ENCODE measurements at places on chromosomes 4 and X. TPM values are rescaled to one million over a fixed set of nuclear protein-coding genes. Genes with fewer than 3 reads are reported as not detected.

GRCh38 chr4:40331101-40331745 lies 3.9 kb upstream of the CHRNA9 start:
- DNase-seq = no peak

GRCh38 chr4:140704964-140705363 lies 51.2 kb downstream of the TBC1D9 start:
- no peak for DNase-seq

- no peak for DNase-seq
Observed at GRCh38 chr4:53608242-53608641, 17.0 kb upstream of the LNX1 start.

GRCh38 chrX:115494161-115494560 lies 66.8 kb upstream of the PLS3 start:
- DNase-seq = no peak

- no peak for DNase-seq
Observed at GRCh38 chr4:13203101-13203500, 281.0 kb downstream of the RAB28 start.

GRCh38 chr4:104615496-104615895 lies 120.8 kb upstream of the CXXC4 start:
- DNase-seq = no peak

DNA sequence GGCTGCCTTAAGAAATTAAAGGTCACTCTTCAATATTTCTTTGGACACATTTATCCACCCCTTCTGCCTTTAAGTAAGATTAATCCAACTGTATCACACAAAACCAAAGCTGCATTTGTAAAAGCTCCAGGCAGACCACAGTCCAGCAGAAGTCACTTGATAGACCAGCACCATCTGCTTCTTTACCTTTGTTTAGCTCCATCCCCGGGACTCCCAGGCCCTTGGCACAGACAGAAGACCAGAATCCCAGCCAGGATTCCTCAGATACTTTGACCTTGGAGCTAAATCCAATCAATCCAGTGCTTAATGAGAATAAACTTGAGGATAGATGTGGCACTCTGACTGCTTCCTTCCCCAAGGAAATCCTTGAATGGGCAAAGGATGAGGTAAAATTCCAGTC lies 333.1 kb upstream of the RASGEF1B start:
- no peak for DNase-seq

- no peak for DNase-seq
Observed at GRCh38 chr4:117422297-117422696, 336.9 kb upstream of the TRAM1L1 start.

DNA sequence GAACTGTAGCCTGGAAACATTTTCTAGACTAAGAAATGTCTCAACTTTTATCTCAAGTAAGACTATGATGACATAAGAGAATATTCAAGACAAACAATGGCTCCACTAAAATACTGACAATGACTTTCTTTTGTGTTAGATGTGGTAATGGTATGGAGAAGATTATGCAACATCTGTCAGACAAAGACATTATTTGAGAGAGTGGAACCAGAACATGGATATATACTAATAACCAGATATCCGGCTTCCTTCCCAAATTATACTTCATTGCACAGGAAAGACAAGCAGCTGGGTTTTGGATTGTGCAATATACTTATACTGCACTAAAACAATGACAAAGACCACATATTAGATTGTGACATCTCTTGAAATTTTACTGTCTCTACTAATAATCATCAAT lies 290.8 kb upstream of the GIMD1 start:
- DNase-seq = no peak

DNA sequence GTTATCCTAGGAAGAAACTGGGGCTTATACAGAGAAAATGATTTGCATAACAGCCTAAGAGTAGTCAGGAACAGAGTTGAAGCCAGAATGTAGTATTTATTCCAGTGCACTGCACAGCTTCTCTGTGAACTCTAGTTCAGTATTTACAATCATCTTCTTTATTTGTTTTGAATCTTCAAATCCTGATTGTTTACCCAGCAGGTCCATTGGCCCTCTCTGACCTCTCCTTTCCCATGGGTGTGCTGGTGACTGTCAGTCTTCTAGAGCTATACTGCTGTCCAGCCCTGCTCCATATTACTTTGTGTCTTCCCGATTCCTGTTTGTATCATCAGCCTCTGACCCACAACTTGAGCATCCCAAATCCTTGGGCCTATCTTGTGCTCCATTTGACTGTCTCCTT lies 301.9 kb upstream of the HS3ST1 start:
- no peak for DNase-seq

GRCh38 chr4:146022541-146022940 lies 83.9 kb upstream of the ZNF827 start:
- DNase-seq = no peak

- no peak for DNase-seq
Observed at GRCh38 chr4:1992468-1993168, 16.2 kb downstream of the NELFA start.

DNA sequence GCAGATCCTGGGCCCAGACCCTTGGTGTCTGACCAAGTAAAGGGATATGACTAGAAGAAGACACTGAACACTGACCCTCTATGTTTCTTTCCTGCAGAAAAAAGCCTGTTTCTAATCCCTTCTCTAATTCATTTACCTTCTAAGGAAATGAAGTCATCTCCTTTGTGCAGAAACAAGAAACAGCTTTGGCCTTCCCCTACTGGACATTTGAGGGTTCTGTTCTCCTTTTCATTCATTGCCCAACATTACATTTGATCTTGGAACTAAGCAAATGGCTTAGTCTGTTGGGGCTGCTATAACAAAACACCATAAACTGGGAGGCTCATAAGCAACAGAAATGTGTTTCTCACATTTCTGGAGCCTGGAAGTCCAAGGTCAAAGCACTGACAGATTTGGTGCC lies 20.0 kb downstream of the HCCS start:
- DNase-seq = no peak

GRCh38 chr4:1291091-1291490 lies 1.4 kb downstream of the MAEA start:
- DNase-seq = no peak

- no peak for DNase-seq
Observed at GRCh38 chr4:24915121-24915922, 2.5 kb upstream of the CCDC149 start.

- peak; percentile 45 for DNase-seq
Observed at GRCh38 chr4:127686658-127687057, 43.5 kb upstream of the SLC25A31 start.

GRCh38 chr4:70721747-70722146 lies at the start of gene RUFY3:
RUFY3 (plus strand) TSS chr4:70721964; CDS start chr4:70722574, 610 bp downstream.
- DNase-seq = no peak

GRCh38 chr4:140004922-140005627 lies 148.9 kb downstream of the MAML3 start:
- DNase-seq = no peak

DNA sequence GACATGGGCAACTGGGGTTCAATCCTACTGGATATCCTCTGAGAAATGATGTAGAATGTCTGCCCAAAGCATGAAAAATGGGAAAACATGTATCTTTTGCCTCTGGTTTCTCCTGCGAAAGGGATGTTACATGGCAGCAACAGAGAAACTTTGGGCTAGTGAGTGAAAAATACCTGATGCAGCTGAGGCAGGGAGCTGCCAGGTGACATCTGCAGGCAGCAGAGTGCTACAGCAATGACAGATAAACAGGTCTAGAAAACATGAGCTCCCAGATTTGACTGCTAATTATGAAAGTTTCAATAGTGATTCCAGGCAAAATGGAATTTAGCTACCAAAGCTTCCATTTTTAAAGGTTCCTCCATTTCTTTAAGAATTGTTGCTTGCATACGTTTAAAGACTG lies 4.8 kb upstream of the CXCL1 start:
- no peak for DNase-seq

GRCh38 chr4:142473218-142473959 lies 372.7 kb downstream of the INPP4B start:
- DNase-seq = no peak

GRCh38 chrX:38694394-38694793 lies 106.9 kb upstream of the MID1IP1 start:
- no peak for DNase-seq

GRCh38 chr4:3775005-3775404 lies 8.8 kb downstream of the ADRA2C start:
- no peak for DNase-seq

DNA sequence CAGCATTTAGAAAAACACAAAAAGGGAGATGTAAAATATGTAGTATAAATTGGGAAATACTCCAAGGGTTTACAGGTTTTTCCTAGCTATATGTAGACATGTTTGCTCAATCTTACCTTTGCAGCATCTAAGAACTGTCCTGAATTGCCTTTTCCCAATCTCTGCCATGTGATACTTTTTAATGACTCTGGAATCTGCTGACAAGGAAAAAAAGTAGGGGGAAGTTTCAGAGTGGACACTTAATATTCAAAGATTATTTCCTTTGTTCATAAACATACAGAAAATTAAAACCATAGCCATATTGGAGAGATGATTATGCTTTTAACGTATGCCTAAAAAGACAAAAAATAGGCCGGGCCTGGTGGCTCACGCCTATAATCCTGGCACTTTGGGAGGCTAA lies 41.4 kb downstream of the ABCB7 start:
- no peak for DNase-seq

Gene ADAM29
- total RNA-seq = not detected

Gene FAM184B
- total RNA-seq = 0.07 TPM

Gene DGKK
- total RNA-seq = not detected

Gene INTS6L
- total RNA-seq = 3.6 TPM

Gene RTL5
- total RNA-seq = 2.5 TPM

Measured in HCT116 (cell line).